ENCODE measurements at places on chromosomes 7 and 10.

GRCh38 chr7:151313857-151314256 lies 27.8 kb upstream of the NUB1 start:
- DNase-seq, result no peak
- H3K27ac ChIP-seq, result no peak overlapping the region
- H3K27me3 ChIP-seq, result no peaks in the 10 kb centered on the region

GRCh38 chr10:97921581-97922021 lies 72.0 kb downstream of the GOLGA7B start:
- no peak overlapping the region for H3K4me3 ChIP-seq
- H3K36me3 ChIP-seq, result no peaks in the 10 kb centered on the region
- no peak for DNase-seq
- H3K4me1 ChIP-seq, result peaks cover 4% of the 10 kb centered on the region
- no peak overlapping the region for H3K27ac ChIP-seq
- H3K27me3 ChIP-seq, result peaks cover 36% of the 10 kb centered on the region

- no peak for DNase-seq
- no peaks in the 10 kb centered on the region for H3K4me1 ChIP-seq
- H3K27me3 ChIP-seq, result no peaks in the 10 kb centered on the region
These were observed 18.5 kb downstream of the SH3PXD2A start for GRCh38 chr10:103836861-103837260.

DNA sequence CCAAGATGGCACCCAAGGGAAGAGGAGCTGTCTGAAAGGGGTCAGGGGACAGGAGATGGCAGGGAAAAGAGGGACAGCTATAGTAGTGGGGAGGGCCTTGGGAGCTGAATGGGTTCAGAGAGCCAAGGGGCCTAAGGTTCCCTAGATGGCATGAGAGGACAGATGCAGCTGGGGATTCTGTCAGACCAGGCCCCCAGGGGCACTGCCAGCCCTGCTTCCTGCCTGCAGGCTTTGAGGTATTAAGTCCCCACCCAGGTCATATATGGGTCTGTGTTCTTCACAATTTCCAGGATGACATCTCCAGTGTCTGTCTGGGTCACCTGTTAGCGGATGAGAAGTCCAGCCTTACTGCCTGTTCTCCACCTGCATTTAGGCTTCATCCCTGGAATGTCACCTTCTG lies 56.7 kb downstream of the NEURL1 start:
- H3K27ac ChIP-seq, result no peak overlapping the region
- no peak for DNase-seq
- no peaks in the 10 kb centered on the region for H3K36me3 ChIP-seq
- H3K4me3 ChIP-seq, result no peak overlapping the region
- peaks cover 13% of the 10 kb centered on the region for H3K27me3 ChIP-seq

Measured in activated T-cell treated with anti-CD3 and anti-CD28 coated beads, Interleukin-2, amount 50 U/mL, for 24 hours (primary cell).